HFF-Myc (cell line): ENCODE measurements at places on chromosomes 1 and 21.

- peak; percentile 68 for DNase-seq
These were observed 111.7 kb upstream of the IRF2BP2 start for GRCh38 chr1:234721476-234722269.

- no peak for DNase-seq
These were observed 93.9 kb upstream of the DAB1 start for GRCh38 chr1:57517587-57518374.

DNA sequence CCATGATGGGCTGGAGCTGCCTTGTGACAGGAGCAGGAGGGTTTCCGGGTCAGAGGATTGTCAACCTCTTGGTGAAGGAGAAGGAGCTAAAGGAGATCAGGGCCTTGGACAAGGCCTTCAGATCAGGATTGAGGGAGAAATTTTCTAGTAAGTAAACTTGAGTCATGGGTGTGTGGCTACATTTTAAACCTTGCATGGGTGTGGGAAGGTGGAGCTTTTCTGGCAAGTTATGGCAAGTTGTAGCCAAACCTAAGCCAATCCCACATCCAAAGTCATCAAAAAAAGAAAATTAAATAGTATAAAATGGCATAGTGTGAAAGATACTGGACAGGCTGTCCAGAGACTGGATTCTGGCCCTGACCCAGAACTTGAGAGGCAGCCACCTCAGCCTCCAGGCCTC lies 39.8 kb upstream of the HSD3B1 start:
- DNase-seq, result no peak

GRCh38 chr1:7483634-7484383 lies 287.3 kb upstream of the VAMP3 start:
- no peak for DNase-seq

DNA sequence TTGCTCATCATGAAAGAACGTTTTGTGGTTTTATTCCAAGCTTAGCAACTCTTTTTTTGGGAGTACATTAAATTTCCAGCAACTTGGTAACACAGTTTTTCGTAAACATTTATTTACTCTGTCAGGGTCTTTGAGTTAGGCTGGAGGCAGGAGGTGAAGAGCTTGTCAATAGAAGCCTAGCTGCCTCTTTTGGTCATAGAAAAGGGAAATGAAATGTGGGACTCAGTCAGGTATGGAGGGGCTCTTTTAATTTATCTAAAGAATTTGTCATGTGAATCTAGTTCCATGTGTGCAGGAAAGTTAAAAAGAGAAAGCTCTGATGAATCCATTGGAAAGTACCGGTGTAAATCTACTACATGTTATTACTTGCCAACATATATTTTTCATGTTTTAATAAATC lies 45.9 kb upstream of the PRMT6 start:
- no peak for DNase-seq

DNA sequence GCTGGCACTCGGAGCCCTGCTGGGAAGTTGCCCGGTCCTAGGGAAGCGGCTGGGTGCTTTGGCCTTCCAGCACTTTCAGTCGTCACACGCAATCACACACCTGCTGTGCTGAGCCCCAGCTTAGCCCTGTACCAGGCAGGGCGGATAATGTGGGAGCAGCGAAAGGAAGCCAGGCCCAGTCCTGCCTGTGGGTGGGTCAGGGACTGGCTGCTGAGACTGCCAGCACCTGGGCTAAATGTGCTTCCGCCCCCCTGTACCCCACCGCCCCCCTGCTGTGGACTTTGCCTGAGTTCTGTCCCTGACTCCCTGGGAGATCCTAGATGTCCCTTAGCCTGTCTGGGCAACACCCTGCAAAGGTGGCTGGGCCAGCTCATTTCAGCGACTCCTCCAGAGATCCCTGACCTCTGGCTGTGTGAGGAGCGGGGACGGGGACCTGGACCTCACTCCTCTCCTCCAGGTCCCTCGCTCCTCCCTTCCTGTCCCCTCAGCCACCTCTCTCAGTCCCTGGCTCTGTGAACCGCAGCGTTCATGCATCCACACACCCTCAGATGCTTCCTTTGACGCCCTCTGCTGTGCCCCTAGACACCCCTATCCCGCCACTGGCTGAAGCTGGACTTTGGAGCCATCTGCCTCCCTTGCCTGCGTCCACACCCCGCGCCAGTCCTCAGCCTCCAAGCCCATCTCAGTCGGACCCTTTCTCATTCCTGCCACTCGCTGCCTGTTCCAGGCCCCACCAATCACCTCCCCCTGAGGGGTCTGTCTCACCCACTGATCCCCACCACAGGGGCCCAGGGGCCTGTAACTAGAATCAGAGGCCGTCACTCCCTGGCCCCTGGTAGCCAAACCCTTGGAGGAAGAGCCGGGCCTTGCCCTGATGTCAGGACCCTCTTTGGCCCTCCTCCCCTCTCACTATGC lies 1.4 kb downstream of the MMEL1 start:
- DNase-seq, result no peak

DNA sequence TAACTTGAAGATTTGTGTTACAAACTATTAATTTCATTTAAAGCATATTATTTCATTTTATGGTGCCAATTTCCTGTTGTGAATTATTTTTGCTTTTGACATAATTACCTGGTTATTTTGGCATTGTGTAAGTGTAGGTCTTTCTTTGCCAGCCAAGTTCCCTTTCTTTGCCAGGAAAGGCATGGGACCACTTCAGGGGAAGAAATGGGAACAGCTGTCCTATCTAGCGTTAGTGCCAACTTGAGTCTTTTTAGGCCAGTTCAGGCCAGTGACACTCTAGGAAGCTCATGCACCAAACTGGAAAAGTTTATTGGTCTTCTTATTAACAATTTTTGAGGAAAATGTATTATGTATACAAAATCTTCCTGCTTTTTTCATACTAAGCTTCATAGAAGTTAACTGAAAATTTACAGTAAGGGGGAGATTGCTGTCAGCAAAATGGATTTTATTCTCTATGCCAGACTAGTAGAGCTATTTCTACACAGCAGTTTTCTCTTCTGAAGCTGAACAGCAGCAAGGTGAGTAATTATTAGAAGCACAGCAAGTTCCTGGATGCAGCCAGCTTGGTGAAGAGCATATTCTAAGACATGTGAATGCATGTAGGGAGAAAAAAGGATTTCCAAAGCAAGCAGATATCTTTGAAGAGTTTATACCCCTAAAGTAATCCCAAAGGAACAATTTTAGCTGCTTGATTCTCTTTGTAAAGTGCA lies 914.6 kb upstream of the ADGRL4 start:
- DNase-seq, result no peak

DNA sequence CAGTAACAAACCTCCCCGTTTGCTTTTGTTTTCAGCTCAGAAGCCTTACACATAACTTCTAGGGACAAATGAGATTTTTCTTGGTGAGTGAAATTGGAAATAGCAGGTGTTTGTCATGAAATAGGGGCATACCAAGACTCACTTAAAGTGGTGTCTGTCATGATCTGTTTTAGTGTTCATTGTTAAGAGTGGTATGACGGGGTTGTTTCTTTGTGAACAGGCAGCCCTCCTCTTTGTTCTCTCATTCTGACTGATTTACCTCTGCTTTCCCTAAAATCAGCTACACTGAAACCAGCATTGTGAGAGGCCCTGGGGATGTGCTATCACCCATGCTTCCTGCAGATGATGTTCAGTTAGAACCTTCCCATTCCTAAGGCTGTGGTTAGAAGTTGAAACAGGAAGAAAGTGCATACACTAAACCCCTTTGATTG lies 2.5 kb upstream of the ERO1B start:
- no peak for DNase-seq
